Stimulated activated CD4-positive, alpha-beta T cell treated with anti-CD3 and anti-CD28 coated beads, Interleukin-1b, Interleukin-23, amount 100 ng/mL, for 24 hours (primary cell): ENCODE measurements at places on chromosomes 5 and 9.

DNA sequence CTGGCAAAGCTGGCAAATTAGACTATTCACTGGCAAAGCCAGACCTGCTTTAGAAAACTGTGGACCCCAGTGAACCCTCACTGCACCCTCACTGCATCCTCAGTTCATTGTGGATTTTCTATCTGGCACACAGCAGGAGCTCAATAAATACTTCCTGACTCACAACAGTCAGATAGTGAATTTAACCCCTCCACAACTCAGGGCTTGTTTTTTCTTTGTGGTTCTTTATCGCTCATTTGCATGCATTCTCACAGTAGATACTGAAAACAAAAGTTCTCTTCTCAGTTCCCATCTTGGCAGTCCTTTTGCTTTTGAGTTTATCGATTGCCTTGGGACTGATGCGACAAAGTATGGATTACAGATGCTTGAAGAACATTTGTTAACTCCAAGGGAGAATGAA is 99.8 kb downstream of the ACTL7B start:
- DNase-seq: no peak

GRCh38 chr5:1227667-1228066 is 2.5 kb downstream of the SLC6A18 start:
- DNase-seq: no peak

DNA sequence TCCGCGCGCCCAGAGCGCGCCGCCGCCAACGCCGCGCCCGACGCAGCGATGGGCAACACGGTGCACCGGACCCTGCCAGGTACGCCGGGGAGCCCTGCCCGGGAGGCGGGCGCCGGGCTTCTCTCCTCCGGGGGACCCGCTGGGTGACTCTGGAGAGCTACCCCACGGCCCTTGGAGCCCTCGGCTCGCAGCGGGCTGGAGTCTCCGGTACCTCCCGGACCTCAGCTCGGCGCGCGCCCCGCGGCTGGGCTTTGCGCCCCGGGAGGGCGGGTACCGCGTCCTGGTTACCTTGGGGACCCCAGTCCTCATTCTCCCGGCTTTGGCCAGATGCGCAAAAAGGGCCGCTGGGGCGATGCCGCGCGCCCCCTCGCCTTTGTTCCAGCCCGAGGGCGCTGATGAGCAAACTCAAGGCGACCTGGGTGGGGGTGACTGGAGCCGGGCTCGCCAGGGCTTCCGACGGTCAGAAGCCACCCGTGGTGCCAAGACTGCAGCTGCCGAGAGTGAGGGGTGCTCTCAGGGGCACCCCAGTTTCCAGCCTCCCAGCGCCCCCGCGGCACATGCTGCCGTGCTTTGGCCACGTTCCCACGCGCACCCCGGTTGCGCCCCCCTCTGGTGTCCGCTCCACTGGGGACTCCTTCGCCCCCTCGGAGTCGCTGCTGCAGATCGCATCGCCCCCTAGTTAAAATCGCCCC is 442 bp downstream of the NEURL1B start:
- DNase-seq: no peak

DNA sequence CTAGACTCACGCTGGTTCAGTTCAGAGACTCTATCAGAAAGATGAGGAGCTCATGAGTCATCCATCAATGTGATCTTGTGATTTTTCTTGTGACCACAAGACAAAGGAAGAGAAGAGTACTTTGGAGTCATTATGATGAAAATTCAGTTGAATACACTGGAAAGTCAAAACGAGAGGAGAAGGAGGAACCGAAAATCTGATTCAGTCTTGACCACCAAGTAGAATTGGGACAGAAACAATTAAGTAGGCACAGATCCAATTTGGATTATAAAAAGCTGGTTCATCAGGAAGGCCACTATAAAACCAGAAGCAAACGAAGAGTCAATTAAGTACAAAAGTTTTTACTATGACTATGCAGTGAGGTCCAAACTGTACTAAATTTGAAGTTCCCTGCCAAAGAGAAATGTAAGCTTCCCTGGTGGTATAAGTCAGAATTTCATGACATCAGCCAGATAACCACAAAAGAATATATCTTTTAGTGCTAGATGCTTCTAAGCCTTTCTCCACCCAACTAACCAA is 90.9 kb downstream of the THBS4 start:
- no peak for DNase-seq

GRCh38 chr5:159440235-159440634 is 109.9 kb upstream of the IL12B start:
- no peak for DNase-seq
